ENCODE measurements at places on chromosomes 7 and 10.

GRCh38 chr7:2760098-2760889 is 72.3 kb downstream of the AMZ1 start:
- peak; percentile 34 for DNase-seq

GRCh38 chr10:127047878-127048238 is 142.6 kb downstream of the DOCK1 start:
- no peak for DNase-seq

DNA sequence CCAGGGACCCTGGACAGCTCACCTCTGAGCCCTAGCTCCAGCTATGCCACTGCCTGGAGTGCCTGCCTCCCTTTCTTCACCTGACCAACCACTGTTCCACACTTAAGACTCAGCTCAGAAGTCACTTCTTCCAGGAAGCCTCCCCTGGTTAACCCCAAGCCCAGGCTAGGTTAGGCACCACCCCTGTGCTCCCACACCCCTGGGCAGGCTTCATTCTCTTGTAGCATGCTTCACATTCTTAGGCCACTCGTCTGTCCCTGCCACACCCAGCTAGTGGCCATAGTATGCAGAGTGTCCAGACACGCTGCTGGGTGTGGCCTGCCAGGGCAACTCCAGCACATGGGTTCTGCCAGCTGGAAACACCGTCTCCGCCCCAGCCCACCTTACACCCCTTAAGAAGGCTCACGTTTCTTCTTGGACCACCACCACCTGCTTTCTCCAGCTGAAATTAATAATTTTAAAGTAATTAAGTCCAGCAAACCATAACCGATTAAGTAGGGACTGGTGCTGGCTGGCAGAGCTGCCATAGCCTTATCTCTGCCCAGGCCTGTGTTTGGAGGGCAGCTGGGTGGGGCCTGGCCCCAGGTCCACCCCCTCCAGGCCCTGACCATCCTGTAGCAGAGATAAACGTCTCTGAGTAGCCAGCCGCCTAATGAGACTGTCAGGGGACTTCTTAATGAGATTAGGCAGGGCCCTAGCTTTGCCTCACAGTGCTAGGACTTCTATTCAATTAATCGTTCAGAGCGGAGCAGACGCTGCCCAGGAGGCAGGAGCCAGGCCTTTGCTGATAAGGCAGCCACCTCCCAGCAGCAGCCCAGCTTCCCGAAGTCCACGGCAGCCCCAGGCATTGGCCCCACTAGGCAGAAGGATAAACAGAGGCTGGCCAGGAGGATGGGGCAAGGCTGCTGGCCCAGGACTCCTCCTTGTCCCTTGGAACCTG is 20.5 kb downstream of the GRID1 start:
- DNase-seq: no peak

DNA sequence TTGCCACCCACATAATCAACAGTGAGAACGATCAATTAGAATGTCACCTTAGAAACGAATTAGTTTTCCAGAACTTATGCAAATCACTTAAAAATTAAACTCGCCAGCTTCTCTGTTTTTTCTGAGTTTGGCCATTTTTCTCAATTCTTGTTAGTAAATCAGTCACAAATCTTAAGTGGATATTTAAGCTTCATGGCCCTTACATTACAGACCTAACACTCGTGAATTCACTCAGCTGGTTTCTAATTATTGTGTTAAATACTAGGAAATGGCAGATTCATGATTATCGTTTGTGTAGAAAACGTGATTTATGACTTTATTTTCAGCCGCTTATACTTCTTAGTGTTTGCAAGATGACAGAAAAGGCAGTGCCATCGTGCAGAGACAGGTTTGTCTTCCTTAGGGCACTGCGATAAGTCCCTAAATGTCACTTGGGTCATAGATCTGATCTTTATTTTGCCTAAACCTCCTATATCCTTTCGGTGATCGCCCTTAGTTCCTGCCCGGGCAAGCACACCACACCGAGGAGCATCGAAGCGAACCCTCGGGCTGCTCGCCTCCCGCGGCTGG is 587 bp upstream of the CELF2 start:
- DNase-seq: peak; percentile 4

GRCh38 chr7:136179851-136180721 is 202.9 kb upstream of the MTPN start:
- no peak for DNase-seq

DNA sequence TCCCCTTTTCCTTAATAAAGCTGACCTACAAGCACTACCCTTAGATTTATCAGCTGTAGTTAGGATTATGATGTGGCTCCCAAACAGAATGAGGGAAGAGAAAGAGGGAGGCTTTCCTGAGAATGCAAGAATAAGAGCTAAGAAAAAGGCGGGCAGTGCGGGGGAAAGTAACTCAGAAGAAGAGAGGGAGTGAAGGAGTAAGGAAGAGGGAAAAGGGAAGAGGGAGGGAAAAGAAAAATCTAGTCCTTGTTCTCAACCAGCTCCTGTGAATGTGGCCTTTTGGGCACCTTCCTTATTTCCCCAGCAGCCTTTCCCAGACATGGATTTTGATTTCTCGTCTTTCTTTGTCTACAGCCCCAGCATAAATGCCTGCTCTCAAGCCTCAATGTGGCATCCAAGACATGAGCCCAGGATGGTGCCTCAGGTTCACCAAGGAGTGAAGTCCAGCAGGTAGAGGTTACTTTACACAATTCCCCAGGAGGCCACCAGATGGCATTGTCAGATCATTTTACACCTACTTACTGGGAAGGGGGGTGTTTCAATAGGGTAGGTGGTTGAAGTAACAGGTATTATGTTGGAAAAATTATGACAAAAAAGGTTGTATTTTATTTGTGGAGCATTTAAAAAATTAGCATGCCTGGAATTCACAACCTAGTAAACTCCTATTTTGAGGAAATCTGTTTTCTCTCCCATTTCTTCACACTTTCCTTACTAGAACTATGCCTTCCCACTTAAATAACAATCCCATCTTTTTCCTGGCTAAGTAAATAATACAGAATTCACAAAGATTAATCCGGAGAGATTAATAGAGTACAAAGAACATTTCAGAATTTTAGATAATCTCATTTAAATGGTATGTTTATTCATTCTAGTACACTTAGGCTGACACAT is 106.5 kb downstream of the HTR7 start:
- DNase-seq: peak; percentile 46

- DNase-seq: no peak
Measured at GRCh38 chr10:31358688-31359330, 39.8 kb downstream of the ZEB1 start.

DNA sequence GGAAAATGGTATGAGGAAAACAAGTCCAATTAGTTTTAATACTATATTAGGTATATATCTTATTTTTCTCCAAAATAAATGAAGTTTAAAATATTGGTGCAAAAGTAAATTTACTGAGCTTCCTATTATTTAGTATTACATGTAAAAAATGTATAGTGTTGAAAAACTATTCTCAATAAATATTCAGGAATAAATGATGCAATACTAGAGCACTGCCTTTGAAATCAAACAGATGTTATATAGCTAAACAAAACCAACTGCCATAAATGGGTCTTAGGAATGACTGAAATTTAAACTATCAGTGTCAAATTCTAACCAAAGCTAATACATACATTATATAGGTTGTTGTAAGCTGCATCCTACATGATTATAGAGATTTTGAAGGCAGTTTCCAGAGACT is 1434.0 kb upstream of the LRRTM3 start:
- DNase-seq: no peak

DNA sequence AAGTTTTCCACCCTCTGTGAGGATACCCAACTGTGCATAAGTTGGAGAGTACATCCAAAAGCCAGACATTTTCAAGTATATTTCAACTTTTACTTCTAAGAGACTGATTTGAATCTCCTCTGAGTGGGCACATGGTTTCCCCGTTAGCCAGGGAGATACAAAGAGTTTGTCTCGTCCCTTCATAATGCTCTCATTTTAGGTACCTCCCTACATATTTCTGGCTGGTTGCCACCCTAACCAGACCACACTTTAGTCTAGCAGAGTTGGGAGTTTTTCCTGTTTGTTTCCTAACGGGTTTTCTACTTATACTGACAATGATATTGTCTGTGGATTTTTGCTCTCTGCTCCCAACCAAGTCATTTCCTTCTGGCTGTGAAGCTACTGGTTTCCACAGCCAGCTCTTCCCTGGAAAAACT is 180.3 kb downstream of the CCDC71L start:
- DNase-seq: no peak

DNA sequence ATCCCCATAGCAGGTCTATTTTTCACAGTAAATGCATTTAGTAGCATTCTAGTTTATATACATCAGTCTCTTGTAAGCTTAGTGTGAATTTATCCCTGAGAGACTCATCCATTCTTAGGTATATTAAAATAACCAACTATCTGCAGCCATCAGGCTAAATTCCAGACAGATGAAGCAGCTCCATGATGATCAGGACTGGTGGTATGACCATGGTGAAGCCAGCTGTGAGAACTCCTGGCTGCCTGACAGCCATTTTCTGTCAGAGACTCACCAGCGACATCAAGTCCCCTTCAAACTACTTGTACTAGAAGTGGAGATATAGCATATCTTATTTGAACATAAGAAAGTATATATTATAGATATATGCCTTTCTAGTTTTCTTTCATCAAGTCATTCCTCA is 70.3 kb upstream of the GSDME start:
- no peak for DNase-seq

- no peak for DNase-seq
Measured at GRCh38 chr10:77244746-77245145, 392.9 kb downstream of the KCNMA1 start.

- DNase-seq: no peak
Measured at GRCh38 chr10:110410329-110411046, 87.2 kb upstream of the DUSP5 start.

DNA sequence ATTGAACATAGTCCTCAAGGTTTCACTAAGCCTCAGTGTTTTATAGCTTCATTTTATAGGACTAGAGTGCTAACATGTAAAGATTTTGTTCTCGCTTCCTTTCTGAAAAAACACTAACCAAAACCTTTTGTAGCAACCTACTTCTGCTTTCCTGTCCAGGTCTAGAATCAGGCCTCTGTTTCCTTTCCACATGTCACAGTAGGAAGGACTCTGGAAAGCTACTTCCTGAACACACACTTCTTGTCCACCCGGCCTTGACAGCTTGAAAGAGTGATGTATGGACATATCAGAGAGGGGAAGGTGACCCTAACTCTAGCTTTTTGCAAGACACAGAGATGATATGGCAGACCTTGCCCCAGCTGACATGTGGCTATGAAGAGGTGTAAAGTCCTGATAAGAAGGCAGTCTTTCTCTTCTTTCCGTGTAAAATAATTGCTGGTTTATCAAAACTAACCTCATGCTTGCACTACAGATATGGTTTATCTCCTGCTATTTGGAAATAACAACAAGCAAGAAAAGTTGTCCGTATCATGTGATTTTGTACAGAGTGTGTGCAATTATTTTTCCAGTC is 175.4 kb downstream of the SKAP2 start:
- no peak for DNase-seq

DNA sequence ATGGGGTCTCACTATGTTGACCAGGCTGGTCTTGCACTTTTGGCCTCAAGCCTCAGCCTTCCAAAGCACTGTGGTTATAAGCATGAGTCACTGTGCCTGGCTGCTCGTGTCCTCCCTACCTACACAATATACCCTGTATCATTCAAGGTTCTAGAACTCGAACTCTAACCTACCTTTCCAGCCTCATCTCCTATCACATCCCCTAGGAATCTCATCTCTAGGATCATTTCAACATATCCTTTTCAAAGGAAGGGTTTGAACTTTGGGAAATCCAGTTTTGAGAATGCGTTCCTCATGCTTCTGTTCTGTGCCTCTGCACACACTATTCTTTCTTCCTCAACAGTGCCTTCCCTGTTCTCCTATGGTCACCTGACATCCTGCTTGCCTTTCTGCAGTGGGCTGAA is 87.8 kb upstream of the RHEB start:
- DNase-seq: no peak

DNA sequence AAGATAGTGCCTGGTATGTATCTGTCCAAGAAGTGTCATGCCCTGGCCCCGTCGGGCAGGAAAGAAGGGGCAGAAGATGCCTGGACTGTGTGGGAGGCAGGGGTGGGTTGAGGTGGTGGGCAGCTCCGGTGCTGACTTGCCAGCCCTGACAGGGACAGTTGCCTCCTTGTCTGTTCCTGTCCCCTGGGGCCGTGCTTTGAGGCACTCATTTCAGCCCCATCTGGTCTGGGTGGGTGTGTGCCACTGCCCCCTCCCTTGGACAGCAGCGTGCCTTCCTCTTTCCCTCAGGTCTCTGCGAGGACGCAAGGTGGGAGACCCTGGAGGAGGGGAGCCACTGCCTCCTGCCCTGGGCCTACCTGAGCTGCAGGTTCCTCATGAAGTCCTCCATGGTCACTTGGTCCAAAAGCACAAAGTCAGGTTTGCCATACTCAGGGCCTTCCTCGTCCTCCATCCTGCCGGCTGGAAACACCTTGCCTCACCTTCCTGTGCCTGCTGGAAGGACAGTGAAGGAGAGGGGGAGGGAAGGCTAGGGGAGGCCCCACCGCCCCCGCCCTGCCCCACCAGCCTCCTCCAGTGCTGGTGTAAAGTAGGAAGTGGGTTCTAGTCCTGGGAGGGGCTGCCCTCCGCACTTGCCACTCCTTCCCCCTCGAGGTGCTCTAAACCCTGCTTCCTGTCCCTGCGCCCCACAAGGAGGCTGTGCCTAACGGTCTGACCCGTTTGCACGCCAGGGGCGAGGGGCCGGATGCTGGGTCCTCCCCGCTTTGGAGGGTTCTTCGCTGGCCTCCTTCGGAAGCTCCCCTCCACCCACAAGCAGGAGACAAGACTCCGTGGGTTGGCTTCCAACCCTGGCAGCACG is at the start of gene MYO1G:
TSS of gene MYO1G (minus strand) at position 505 of the 856 bp plus-strand sequence. CDS start at position 451, 54 bp downstream.
- DNase-seq: peak; percentile 93

GRCh38 chr7:137454767-137455166 is 111.2 kb upstream of the PTN start:
- DNase-seq: no peak

DNA sequence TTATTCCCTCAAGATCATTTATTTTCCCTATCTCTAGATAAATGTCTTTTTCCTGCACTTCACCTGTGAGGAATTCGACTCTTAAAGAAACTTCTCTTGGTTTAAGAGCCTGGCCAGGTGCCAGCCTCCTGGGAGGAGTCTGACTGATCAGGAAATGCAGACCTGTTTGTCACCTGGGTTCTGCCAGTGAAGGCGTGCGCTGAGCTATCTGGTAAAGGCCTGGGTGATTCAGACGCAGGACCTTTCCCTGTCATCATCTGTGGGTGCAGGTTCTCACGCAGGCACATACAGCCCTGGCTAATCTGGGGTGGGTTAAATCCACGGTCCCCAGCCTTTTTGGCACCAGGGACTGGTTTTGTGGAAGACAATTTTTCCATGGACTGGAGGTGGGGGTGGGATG is 65.3 kb upstream of the AQP1 start:
- DNase-seq: no peak

- DNase-seq: no peak
Measured at GRCh38 chr10:12993595-12993994, 7.9 kb downstream of the CCDC3 start.

- DNase-seq: no peak
Measured at GRCh38 chr10:520402-520787, 169.1 kb downstream of the DIP2C start.

DNA sequence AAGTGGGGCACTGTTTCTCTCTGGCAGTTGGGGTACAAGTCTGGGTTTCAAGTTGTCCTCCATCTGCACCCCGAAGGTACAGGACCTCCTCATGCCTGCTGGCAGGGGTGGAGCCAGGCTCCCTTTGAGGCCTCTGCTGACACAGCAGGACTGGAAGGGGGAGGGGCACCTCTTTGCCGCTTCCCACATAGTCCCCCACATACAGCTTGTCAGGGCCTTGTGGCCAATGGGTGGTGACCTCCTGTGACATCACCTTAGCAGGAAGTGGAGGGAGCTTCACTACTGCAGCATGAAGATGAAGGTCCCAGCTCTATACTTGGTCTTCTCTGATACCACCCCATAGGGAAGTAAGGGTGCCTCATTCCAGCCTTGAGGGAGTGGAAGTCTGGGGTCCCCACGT is 167.8 kb downstream of the RAMP3 start:
- no peak for DNase-seq

- no peak for DNase-seq
Measured at GRCh38 chr10:69656742-69657269, 26.8 kb downstream of the FAM241B start.

Data from CD4-positive, alpha-beta T cell treated with Interleukin-21 for 1 hour (primary cell).